A549 treated with Mapracorat at 1 μM for 4 hours (cell line): ENCODE measurements at places on chromosomes 6 and 20. TPM values are rescaled to one million over a fixed set of nuclear protein-coding genes. Genes with fewer than 3 reads are reported as not detected.

HEY2 gene
- total RNA-seq: 0.06 to 0.10 TPM (median 0.07 TPM) in 3 of 5 replicates, not detected in the others

SLC22A16 gene
- not detected in 5 replicates for total RNA-seq

PRRT1 gene
- 0.33 to 1.5 TPM (median 0.63 TPM) in 5 replicates for total RNA-seq

TGM3 gene
- 0.06 to 0.22 TPM in 2 of 5 replicates, not detected in the others for total RNA-seq

FILIP1 gene
- 0.15 to 0.53 TPM (median 0.32 TPM) in 5 replicates for total RNA-seq

SLC4A11 gene
- total RNA-seq: 8.7 to 10.7 TPM (median 9.9 TPM) in 5 replicates

KCNQ5 gene
- total RNA-seq: 1.2 to 1.7 TPM (median 1.5 TPM) in 5 replicates

OR2B3 gene
- total RNA-seq: not detected in 5 replicates

SCRT2 gene
- 0.08 TPM in 1 of 5 replicates, not detected in the others for total RNA-seq

HCRTR2 gene
- total RNA-seq: not detected in 5 replicates

DPPA5 gene
- total RNA-seq: not detected in 5 replicates

DEFB110 gene
- total RNA-seq: not detected in 5 replicates

CYP24A1 gene
- 91.5 to 166 TPM (median 140 TPM) in 5 replicates for total RNA-seq

BPIFB1 gene
- total RNA-seq: 0.10 to 0.17 TPM in 2 of 5 replicates, not detected in the others

EDN1 gene
- total RNA-seq: 35.1 to 45.3 TPM (median 40.7 TPM) in 5 replicates

TSPO2 gene
- total RNA-seq: not detected in 5 replicates

ADGRG6 gene
- total RNA-seq: 44.3 to 75.7 TPM (median 63.2 TPM) in 5 replicates

SYCP2L gene
- total RNA-seq: 1.7 to 2.9 TPM (median 2.5 TPM) in 5 replicates

B3GALT4 gene
- 0.56 to 1.3 TPM (median 0.87 TPM) in 5 replicates for total RNA-seq

PLN gene
- total RNA-seq: not detected in 5 replicates

FOXS1 gene
- total RNA-seq: 0.17 to 0.86 TPM (median 0.61 TPM) in 5 replicates

SLC16A10 gene
- total RNA-seq: 0.22 to 0.87 TPM (median 0.50 TPM) in 5 replicates

TRIM10 gene
- not detected in 5 replicates for total RNA-seq

CD109 gene
- total RNA-seq: 38.4 to 68.4 TPM (median 59.4 TPM) in 5 replicates

ZSCAN16 gene
- 3.5 to 5.3 TPM (median 4.4 TPM) in 5 replicates for total RNA-seq

MCM8 gene
- total RNA-seq: 19.4 to 24.6 TPM (median 23.1 TPM) in 5 replicates

GHRH gene
- total RNA-seq: not detected in 5 replicates

TNFRSF21 gene
- 14.5 to 16.9 TPM (median 16.0 TPM) in 5 replicates for total RNA-seq

HRH3 gene
- total RNA-seq: not detected in 5 replicates

YTHDF1 gene
- total RNA-seq: 41.1 to 53.4 TPM (median 48.6 TPM) in 5 replicates

RAD21L1 gene
- total RNA-seq: not detected in 5 replicates

SCUBE3 gene
- total RNA-seq: 0.03 to 0.07 TPM (median 0.05 TPM) in 5 replicates

HDGFL1 gene
- total RNA-seq: not detected in 5 replicates

SSTR4 gene
- total RNA-seq: 0.18 to 0.48 TPM (median 0.28 TPM) in 5 replicates

CENPW gene
- 38.1 to 46.9 TPM (median 44.1 TPM) in 5 replicates for total RNA-seq

ESR1 gene
- total RNA-seq: 0.02 TPM in 1 of 5 replicates, not detected in the others

OR2B6 gene
- total RNA-seq: 0.17 to 0.30 TPM in 2 of 5 replicates, not detected in the others

FGD2 gene
- total RNA-seq: 0.04 to 0.08 TPM in 2 of 5 replicates, not detected in the others

ATG5 gene
- total RNA-seq: 20.9 to 26.0 TPM (median 23.1 TPM) in 5 replicates

SLC44A4 gene
- 0.15 TPM in 1 of 5 replicates, not detected in the others for total RNA-seq

BTN1A1 gene
- not detected in 5 replicates for total RNA-seq

ZSWIM3 gene
- 1.3 to 1.9 TPM (median 1.7 TPM) in 5 replicates for total RNA-seq

TSBP1 gene
- total RNA-seq: not detected in 5 replicates

C6orf136 gene
- 10.1 to 14.3 TPM (median 12.1 TPM) in 5 replicates for total RNA-seq

POU5F1 gene
- 7.2 to 14.5 TPM (median 10.3 TPM) in 5 replicates for total RNA-seq

NMBR gene
- not detected in 5 replicates for total RNA-seq

TMEM14A gene
- total RNA-seq: 32.8 to 45.2 TPM (median 38.4 TPM) in 5 replicates

ULBP1 gene
- total RNA-seq: 0.57 to 1.0 TPM (median 0.75 TPM) in 5 replicates

EYA4 gene
- 8.3 to 10.9 TPM (median 9.2 TPM) in 5 replicates for total RNA-seq

HLA-DRB1 gene
- total RNA-seq: 0.11 TPM in 1 of 5 replicates, not detected in the others

PROKR2 gene
- not detected in 5 replicates for total RNA-seq

ELOVL2 gene
- total RNA-seq: 5.6 to 7.2 TPM (median 6.7 TPM) in 5 replicates

TREM1 gene
- 0.13 to 0.50 TPM (median 0.24 TPM) in 5 replicates for total RNA-seq
